ENCODE measurements at places on chromosomes 4 and X. TPM values are rescaled to one million over a fixed set of nuclear protein-coding genes. Genes with fewer than 3 reads are reported as not detected.

Gene PIN4
- 6.5 TPM for total RNA-seq

Gene IL2RG
- 18.2 TPM for total RNA-seq

Gene TECRL
- total RNA-seq, result not detected

Gene CBR4
- 16.5 TPM for total RNA-seq

Gene NPY2R
- not detected for total RNA-seq

Gene IRS4
- total RNA-seq, result not detected

Gene TMEM175
- total RNA-seq, result 46.1 TPM

Gene HDAC6
- total RNA-seq, result 156 TPM

Gene TREX2
- total RNA-seq, result 3.0 TPM

Gene NAA11
- not detected for total RNA-seq

Gene CCDC158
- total RNA-seq, result not detected

Gene GDPD2
- 84.4 TPM for total RNA-seq

Gene FUNDC2
- 36.3 TPM for total RNA-seq

Gene PALLD
- total RNA-seq, result 175 TPM

Gene TDO2
- not detected for total RNA-seq

Gene NRK
- total RNA-seq, result not detected

Data from Peyer's patch (tissue), 4 donors.